ENCODE measurements at places on chromosomes 16 and 17.

DNA sequence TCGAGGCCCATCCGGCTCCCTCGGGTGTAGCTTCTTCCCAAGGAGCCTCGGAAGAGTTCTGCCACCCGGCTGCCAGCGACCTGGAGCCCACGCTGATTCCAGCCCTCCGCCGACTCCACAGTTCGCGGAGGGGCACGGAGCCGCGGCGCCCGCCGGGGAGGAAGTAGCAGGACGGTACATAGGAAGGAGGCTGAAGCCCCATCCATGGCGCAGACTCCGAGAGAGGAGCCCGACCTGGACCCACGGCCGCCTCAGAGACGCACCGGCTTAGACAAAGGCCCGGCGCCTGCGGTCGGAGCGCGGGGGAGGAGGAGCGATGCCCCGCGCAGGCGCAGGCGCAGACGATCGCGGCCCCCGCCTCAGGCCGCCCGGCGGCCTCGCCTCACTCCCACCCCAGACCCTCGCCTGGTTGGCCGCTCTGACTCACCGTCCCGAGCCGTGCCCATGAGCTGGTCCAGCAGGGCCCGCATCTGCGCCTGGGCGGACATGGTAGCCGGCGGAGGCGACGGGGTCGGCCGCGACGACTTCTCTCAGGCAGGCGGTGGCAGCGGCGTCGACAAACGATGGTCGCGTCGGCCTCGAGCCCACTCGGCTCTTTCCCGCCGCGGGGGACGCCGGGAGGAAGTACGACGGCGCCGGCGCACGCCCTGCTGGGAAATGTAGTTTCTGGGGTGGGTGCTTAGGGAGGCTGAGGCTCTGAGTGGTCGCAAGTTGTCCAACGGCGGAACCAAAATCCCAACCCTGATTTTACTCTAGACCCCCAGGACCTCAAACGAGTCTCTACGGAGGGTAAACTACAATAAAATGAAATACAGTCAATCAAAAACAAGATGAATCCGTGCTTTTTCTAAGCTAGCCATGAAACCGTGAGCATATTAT is at the start of gene LUC7L:
LUC7L (minus strand) TSS at position 598 of the 879 bp plus-strand sequence; CDS start at position 488, 110 bp downstream.
- peak; percentile 80 for DNase-seq

DNA sequence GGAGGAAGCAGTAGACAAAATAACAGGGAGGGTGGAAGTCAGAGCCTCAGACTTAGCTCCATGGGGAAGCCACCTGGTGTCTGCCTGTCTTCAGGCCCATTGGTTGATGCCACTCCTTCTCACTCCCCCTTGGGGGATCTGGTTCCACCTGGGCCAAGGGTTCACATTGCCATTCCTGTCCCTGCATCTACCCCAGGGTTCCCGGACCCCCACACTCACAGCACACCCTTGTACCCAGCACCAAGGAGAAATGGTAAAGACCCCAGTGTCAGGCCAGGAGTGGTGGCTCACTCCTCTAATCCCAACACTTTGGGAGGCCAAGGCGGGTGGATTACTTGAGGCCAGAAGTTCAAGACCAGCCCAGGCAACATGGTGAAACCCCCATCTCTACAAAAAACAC is 1.0 kb upstream of the CA7 start:
- DNase-seq = no peak

- no peak for DNase-seq
These were observed 128.4 kb upstream of the RCVRN start for GRCh38 chr17:10033449-10033848.

- no peak for DNase-seq
These were observed 66.7 kb downstream of the PIGL start for GRCh38 chr17:16283705-16284104.

DNA sequence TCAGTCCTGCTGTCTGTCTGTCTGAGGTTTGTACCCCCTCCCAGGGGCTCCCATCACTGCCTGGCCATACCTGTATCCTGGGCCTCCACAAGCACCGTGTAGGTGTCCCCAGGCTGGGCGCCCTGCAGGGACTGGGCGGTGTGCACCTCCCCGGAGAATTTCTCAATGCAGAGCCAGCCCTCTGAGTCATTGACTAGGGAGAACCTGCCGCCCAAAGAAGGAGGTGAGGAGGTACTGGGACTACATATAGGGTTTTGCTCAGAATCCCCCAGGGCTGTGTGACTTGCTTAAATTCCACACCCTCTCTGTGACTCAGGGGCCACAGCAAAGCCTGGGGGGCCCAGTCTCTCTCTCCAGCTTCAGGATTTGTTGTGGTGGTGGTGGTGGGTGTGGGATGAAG is 7.6 kb downstream of the CDH16 start:
- no peak for DNase-seq

- no peak for DNase-seq
These were observed 11.9 kb upstream of the GSDMA start for GRCh38 chr17:39950871-39951348.

DNA sequence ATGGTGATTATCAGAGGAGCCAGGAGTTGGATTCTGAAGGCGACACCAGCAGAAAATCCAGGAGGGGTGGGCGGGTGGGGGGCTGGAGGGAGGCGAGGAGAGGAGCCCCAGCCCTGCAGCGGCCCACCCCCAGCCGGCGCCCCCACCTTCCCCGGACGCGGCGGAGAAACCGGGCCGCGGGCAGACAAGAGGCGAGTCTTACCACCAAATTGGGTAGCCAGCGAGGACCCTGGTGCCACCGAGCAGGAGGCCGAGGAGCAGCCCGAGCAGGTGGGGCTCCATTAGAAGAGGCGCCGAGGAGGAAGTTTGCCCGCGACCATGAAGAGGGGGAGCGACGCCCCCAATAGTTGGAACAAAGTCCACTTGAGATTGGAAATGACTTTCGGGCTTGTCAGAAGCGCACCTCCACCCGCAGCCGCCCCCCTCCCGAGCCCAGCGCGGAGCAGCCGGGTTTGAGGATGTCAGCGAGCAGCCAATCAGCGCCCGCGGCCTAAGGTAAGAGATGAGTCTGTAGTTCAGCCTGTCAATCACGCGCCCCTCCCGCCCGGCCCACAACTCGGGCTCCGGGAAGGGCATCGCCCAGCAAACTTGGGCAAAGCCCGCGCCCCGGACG is at the start of gene WNT3:
WNT3 (minus strand) TSS at position 377 of the 613 bp plus-strand sequence; CDS start at position 282, 95 bp downstream.
- DNase-seq = no peak

DNA sequence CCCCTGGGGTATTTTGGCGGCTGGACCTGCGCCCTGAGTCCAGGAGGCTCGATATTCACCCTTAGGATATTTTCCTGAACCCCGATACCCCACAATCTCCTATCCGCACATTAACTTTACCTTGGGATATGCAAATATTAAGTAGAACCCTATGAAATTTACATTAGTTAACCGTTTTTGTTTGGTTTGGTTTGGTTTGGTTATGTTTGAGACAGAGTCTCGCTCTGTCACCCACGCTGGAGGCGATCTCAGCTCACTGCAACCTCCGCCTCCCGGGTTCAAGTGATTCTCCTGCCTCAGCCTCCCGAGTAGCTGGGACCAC is 9.3 kb upstream of the NAGS start:
- DNase-seq = no peak
